Mesendoderm (in vitro differentiated cells): ENCODE measurements at places on chromosomes 2 and 18.

DNA sequence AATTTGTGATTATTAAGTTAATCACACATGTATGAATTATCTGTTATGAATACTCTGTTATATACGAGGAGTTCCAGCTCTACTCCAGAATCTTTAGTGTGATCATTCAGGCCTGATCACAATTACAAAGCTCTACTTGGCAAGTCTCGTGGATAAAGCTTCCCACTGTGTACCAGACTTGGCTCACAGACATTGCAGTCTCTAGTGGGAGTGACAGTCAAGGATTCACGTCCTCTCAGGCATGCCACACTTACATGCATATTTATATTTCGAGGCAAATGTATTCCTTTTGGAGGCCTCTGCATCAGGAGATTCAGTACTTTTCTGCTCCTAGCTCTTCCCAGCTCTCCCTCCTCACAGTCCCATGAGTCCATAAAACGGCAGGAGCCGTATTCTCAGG, 403.4 kb upstream of the CDH7 start:
- no peak for DNase-seq

GRCh38 chr2:102044967-102045489, 53.3 kb downstream of the IL1R2 start:
- no peak for DNase-seq

GRCh38 chr18:12883372-12883683, 709 bp downstream of the PTPN2 start:
- no peak for DNase-seq

- DNase-seq, result no peak
Observed at GRCh38 chr2:223590964-223591363, 11.2 kb downstream of the SCG2 start.

GRCh38 chr2:74559912-74560311, 5.4 kb downstream of the DOK1 start:
- peak; percentile 40 for DNase-seq
